Kidney (tissue), 22 donors: ENCODE measurements at places on chromosomes 7 and 10.
A peak's percentile ranks its signal among the peaks of the same experiment; 100 is the strongest.

- no peak for DNase-seq
Observed at GRCh38 chr7:55080000-55080623, 61.3 kb downstream of the EGFR start.

DNA sequence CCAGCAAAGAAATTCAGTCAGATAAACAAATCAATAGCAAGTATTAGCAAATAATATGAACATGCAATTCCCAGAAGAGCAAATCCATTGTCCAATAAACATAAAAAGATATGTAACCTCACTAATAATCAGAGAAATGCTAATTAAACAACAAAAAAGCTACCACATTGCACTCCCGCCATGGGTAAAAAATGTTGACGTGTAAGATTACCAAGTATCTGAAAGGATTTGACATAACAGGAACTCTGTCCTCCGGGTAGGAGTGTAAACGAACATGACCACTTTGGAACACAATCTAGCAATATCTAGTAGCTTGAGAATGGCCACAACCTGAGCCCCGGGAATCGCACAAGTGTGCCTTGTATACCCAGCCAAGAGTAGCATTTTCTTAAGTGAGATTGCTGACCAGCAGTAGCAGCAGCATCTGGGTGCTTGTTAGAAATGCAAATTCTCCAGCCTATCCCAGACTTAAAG lies 31.6 kb downstream of the DYDC1 start:
- DNase-seq = no peak

DNA sequence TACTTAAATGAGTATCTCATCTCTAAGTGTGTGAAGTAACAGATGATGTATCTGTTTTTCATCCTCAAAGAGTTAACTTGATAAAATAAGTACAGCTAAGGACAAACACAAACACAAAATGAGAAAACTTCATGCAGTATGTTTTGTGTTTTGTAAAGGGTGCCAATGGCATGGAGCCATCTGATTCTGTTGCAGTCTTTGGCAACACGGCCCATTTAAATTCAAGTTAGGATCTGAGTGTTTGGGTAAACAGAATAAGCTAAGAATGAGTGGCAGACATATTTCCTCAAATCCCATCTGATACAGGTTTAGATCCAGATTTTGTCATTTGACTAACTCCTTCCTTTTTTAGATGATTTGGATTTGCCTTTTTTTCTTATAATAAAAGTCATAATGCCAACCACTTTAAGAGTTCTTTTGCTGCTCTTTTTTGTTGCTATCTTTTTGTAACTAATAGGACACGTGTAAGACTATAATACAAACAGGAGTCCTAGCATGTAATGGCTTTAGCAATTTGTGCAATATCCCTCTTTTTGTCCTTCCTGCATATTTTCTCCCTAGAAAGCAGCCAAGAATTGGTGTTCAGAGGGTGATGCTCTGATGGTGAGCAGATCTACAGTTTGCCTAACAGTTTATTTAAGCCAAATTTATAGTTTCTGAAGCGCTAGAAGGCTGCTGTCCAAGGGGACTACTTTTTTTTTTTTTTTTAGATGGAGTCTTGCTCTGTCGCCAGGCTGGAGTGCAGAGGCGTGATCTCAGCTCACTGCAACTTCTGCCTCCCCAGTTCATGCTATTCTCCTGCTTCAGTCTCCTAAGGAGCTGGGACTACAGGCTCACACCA lies 18.9 kb upstream of the ACTA2 start:
- DNase-seq = no peak

DNA sequence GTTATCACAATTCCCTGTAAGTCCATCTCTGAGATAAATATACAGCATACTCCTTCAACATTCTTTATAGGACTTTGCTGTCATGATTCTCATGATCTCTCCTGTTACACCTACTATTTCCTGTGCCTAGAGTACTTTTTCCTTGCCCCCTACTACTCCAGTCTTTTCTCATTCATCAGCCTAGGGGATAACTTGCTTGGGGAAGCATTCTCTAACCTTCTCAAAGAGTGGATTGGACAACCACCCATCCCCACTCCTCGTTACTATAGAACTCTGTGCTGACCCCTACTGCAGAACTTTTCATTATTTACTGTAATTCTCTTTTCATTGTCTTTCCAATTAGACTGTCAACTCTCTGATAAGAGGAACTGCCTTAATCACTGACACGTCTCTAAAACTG lies 57.4 kb upstream of the TFEC start:
- no peak for DNase-seq

- DNase-seq = peak; percentile 77
Observed at GRCh38 chr10:95841661-95842498, 65.9 kb upstream of the CC2D2B start.

DNA sequence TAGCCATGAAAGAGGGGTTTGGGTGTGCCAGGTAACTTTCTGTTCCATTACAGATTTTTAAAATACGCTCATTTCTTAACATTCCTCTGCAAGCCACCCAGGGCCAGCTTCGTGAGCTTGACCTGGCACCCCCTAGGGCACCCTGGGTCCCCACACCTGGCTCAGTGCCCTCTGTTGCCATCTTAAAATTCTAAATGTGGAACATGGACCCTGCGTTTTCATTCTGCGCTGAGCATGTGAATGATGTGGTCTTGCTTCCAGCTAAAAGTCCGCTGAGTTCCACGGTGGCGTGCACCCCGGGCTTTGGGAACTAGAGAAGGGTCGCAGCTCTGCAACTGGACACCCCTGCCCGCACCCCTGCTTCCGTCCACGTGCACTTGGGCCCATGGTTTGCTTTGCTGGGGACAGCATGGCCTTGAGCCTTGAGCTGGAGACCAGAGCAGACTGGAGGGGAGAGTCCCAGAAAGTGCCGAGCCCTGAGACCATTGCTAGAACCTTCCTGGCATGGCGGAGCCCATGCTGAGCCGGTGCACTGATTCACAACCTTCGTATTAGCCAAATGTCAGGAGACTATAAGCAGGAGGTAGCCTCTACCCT lies 91.1 kb downstream of the RGS10 start:
- no peak for DNase-seq
